ENCODE measurements at places on chromosomes 5 and 9.

GRCh38 chr5:41747301-41747700 lies 122.9 kb downstream of the OXCT1 start:
- peak; percentile 43 for DNase-seq

DNA sequence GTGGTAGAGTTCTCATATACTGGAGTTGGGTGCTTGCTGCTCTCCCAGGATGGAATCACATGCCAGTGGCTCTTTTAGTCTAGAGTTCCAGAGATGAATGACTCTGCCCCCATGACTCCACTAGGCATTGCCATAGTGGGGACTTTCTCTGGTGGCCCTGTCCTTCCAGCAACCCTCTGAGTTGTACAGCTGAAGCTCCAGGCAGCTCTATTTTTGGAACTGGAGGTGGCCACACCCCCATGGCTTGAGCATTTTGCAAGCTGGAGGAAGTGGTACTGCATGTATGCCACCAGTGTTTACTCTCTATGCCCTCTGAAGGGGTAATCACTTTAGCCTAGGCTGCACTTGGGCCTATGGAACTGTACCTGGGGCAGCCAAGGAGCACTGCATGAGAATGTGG lies 112.6 kb downstream of the RANBP17 start:
- no peak for DNase-seq

GRCh38 chr9:73038613-73039012 lies 85.8 kb upstream of the ALDH1A1 start:
- DNase-seq = no peak

DNA sequence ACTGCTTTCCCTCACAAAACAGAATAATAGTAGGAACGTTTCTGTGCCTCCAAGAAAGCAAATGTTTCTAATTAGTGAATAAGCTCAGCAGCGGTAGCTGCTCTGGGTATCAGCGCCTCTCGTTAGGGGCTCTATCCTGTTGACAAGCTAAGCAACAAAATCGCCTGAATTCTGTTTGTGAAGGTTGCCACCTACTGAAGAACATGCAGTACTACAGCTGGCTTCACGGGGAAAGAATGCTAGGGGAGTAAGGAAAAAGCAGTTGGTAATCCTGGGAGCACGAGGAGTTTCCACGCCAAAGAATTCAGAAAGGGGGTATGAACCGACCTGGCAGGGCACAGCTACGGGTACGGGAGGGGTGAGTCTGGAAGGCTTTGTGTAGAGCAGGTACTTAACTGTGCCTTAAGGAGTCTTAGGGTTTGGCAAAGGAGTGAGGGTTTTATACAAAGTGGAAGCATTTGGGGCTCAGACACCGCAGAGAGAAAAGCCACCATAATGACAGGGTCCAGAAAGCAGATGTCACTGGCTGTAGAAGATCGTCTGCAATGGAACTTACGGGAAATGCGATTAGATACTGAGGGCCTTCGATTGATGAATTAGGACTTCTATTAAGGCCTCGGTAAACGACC lies 171.7 kb downstream of the TTC39B start:
- peak; percentile 68 for DNase-seq

GRCh38 chr9:123617952-123618678 lies 262.1 kb downstream of the CRB2 start:
- no peak for DNase-seq

DNA sequence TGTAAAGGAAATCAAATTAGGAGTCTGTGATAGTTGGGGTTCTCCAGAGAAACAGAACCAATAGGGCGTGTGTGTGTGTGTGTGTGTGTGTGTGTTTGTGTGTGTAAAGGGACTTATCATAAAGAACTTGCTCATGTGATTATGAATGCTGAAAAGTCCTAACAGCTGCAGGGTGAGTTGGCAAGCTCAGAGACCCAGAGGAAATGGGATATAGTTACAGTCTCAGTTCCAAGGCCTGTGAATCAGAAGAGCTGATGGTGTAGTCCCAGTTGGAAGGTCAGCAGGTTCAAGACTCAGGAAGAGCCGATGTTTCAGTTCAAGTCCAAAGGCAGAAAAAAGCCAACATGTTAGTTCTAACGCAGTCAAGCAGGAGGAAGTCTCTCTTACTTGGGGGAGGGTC lies 214.2 kb downstream of the ELAVL2 start:
- no peak for DNase-seq

- no peak for DNase-seq
Observed at GRCh38 chr9:89634995-89635742, 30.4 kb downstream of the GADD45G start.

- DNase-seq = no peak
Observed at GRCh38 chr9:86062845-86063693, 36.3 kb downstream of the GOLM1 start.

GRCh38 chr5:29905626-29906353 lies 1287.7 kb upstream of the CDH6 start:
- no peak for DNase-seq

DNA sequence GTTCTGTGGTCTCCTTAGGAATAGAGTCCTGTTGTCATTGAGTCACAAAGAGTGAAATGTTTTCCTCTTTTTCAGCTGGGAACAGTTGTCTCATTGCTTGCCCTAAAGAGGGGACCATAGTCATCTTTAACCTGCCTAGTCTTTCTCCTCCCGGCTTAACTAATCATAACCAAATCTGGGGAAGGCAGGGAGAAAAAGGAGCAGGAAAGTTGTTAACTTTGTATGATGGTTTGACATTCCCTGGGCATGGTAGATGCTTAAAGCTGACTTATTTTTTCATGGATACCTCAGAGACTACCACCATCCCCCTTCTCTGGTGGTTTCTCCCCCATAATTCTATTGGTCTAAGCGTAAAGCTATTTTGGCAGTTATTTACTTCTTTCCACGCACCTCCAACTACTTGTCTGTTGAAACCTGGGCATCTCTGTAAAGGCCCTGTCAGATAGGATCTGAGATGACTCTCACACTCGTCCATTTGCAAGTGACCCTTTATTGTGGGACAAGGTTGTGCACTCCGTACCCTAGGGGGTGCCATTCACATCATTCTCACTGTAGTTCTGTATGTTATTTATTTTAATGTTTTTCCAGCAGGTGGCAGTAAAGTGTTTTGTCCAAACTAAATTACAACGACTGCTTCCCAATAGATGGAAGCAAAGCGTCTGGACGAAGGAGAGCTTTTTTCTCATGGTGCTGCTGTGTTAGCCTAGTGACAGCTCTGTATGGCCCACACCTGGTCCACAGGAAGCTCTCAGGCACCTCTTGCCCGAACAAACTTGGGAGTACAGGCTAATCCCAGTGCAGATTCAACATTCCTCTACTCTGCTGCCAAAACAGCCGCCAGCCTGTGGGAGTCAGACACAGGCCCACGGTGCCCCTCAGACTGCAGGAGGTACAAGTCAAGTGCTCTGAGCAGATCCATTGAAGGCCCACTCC lies 3.0 kb upstream of the FAM13B start:
- DNase-seq = peak; percentile 93

DNA sequence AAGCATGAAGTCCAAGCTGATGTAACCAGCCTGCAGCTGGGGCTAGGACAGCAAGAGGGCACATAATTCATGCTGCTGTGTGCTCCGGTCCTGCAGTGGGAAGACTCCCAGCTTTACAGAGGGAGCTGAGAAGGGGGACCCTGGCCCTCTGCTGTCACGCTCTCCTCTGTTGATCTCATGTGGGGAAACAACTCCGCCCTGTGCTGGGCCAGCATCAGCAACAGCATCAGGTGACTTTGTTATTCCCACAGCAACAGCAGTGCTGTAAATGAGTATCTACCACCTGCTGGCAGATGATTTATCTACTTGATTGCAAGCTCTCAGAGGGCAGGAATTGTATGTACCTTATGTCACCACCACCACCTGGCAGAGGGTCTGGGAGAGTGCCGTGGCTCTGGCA lies 176.2 kb downstream of the COL23A1 start:
- no peak for DNase-seq

GRCh38 chr9:129757045-129757444 lies 4.2 kb upstream of the PTGES start:
- DNase-seq = peak; percentile 42

GRCh38 chr9:38371495-38371894 lies 21.0 kb upstream of the ALDH1B1 start:
- DNase-seq = peak; percentile 49
